ENCODE measurements at places on chromosomes 2 and 18.

GRCh38 chr2:193847130-193847529 lies 1652.4 kb upstream of the TMEFF2 start:
- DNase-seq, result no peak

GRCh38 chr2:148044322-148044721 lies 23.4 kb downstream of the MBD5 start:
- DNase-seq, result no peak

DNA sequence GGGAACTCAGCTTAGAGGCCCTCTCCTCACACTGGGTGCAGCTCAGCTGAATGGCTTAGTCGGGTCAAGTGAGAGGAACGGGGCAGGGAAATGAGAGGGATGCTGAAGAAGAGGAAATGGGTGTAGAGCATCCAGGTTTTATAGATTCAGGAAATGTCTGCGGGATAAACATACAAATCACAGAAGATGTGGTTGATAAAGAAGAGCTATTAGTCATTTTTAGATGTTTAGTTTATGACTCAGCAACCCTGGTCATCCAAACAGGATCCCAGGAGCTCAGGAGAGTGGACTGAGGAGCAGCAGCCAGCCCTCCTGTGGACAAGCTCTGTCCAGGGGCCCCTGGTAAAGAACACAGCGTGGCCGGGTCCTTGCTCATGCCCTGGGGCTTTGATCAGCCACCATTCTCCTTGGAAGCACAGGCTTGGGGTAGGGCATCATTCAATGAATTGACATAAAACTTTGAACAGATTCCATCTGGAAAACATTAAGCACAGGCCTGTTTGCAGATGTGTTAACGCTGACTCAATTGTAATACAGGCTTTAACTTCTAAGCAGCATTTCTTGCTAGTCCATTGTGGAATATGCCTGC lies 83.0 kb downstream of the NPAS2 start:
- DNase-seq, result no peak

DNA sequence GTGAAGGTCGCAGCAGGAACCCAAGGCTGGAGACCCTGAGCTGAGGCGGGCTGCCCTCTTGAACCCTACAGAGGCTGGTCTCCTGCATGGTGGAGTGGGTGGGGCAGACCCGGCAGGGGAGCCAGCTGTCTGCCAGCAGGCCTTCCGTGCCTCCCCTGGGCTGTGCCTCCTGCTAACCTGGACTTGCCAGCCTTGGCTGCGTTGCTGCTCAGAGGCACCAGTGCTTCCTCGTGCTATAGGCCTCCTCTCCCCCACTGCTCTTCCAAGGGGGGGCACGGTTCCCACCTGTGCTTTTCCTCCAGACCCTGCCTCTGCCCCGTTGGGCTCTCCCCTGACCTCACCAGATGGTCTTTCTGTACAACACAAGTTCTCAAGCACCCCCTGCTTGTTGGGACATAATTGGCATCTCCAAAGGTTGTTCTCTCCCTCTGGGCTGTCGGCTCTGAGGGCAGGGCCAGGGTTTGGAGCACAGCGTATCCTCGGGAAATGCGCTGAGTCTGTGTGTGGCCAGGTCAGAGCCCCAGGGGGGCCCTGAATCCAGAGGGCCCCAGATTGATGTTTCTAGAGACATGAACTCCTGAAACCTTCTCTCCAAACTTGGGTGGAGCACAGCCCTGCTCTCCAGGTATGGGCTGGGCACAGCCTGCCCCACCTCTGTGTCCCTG lies 6.7 kb downstream of the ARHGEF4 start:
- DNase-seq, result no peak

DNA sequence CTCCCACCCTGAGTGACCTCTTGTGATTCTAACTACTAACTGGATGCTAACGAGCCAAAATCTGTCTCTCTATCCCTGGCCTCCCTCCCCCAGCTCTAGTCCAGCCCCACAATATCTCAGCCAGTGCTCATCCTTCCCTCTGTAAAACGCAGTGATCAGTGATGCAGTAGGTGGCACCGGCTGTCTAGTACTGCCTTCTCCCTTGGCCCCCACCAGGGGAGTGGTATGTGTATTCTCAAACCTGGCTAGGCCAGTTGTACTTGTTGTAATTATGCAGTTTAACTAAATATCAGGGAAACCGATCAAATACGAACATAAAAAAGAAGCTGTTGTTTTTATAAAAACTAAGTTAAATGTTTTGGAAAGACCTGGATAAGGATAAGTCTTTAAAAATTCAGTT lies 113.2 kb upstream of the ALPP start:
- no peak for DNase-seq

GRCh38 chr2:11692966-11693521 lies 23.0 kb upstream of the NTSR2 start:
- DNase-seq, result peak; percentile 56

- DNase-seq, result no peak
Observed at GRCh38 chr2:233450864-233451575, 96.7 kb downstream of the DGKD start.

DNA sequence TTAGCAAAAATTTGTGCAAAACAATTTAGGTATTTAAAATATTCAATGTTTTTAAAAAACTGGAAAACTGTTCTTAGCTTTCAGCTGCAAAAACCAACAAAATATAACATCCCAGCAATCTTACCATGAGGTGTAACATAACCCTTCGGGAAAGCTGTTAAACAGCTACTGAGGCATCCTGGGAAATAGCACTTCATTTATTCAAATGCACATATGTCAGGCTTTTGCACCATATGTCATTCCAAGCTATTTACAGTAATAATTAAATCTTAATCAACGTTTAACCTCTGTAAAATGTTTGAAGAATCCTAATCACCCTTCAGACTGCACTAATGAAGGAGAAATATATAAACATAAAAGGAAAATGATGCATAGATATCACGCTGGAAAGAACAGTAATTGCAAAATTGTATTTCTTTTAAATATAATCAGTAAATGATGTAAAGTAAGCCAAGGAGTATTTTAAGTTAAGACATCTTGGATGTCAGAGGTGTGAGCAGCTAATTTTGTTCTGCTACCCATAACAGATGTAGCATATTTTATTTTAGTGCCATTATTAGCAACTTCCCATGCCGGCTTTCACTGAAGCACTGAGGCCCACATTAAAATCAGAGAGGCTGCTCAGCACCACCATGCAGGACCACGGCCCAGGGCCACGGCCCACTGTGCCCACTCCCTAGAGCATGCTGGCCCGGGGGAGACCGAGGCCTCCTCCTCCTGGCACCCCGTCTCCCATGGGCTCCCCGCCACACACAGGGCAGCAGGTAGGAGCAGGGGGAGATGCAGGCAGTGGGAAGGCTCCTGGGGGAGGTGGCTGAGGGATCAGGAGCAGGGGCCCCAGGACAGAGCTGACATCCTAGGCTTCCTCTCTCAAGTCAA lies 30.9 kb downstream of the EMX1 start:
- DNase-seq, result no peak

GRCh38 chr2:17912266-17912691 lies 33.8 kb downstream of the KCNS3 start:
- no peak for DNase-seq

DNA sequence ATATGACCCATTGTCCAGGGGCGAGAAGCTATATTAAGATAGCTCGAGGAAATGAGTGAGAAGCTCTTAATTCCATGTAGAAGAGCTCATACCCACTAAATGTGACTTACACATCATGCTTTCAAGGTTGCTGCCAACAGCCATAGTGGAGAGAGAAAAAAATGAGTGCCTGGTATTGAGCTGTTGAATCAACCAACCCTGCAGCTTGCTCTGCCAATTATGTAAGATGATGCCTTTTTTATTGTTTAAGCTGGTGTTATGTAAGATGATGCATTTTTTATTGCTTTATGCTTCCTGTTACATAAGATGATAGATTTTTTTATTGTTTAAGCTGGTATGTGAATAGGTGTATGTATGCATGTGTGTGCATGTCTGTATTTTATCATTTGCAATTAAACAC lies 228.2 kb downstream of the CCDC178 start:
- no peak for DNase-seq

DNA sequence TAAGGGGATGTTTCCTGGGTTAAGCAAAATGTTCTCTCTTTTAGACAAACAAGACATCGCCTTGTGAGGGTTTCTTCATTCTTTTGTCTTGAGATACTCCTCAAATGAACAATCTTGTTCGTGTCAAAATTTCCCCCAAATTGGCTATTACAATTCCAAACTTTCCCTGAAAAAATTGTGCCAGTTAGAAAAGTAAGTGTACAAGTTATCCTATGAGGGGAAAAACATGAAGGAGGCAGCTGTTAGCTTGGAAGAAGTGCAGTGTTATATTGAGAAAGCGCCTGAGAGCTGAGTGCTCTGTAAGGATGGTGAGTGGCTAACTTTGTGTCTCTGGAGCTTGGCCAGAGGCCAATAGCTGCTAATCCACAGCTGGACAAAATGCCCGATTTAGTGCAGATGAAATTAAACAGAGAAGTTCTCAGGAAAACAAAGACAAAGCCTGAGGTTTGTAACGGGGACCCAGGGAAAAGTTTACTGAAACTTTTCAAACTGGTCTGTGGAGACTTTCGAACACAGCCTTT lies 14.1 kb upstream of the PLEKHH2 start:
- no peak for DNase-seq

DNA sequence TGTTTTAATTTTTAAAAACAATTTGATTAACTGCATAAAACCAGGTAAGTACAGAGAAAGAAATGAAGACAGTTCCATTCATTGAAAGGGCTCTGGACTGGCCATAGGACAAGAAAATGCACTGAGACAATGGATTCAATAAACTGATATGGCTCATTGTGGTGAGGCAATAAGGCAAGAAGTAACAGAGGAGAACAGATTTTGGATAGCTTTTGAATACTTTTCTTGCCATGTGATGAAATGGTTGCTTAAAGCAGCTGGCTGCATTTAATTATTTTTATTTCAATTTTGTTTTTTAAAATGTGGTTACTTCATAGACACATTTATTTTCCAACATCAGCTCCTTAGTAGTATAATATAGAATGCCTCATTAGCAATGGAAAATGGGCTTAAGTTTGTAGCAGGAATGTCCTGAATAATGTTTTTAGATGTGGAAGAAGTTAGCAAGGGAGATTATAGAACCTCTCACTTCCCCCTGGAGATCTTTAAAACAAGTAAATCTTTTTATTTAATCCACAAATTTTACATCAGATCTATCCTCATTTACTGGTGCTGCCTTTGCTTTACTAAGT lies 646.9 kb upstream of the ZEB2 start:
- no peak for DNase-seq

DNA sequence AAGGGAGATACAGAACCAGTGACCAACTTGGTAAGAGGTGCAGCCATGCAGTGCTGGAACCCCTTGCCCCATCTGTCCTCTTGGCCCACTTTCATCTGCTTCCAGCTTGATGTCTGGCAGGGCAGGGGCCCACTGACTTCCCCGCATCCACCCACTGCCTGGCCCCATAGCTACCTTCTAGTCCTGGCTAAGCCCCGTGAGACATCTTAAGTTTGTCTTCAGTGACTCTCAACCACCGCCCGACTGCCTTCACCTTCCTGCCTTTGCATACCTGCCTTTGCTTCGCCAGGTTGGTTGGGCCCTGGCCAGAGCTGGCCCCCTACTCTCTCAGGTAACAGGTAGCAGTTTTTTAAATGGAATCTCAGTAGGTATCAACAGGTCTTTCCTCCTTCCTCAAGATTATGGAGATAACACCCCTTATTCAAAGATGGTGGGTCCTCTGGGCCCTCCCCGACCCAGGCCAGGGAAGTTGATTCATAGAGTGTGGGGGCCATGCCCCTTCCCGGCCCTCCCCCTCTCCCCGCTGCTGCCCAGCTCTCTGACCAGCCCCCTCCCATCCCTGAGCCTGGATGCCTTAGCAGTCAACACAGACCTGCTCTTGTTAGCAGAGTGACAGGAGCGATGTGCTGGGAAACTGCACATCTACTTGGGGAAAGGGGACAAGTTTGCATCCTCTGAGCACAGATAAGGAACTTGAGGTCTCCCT lies 2.8 kb downstream of the ARID5A start:
- DNase-seq, result no peak

DNA sequence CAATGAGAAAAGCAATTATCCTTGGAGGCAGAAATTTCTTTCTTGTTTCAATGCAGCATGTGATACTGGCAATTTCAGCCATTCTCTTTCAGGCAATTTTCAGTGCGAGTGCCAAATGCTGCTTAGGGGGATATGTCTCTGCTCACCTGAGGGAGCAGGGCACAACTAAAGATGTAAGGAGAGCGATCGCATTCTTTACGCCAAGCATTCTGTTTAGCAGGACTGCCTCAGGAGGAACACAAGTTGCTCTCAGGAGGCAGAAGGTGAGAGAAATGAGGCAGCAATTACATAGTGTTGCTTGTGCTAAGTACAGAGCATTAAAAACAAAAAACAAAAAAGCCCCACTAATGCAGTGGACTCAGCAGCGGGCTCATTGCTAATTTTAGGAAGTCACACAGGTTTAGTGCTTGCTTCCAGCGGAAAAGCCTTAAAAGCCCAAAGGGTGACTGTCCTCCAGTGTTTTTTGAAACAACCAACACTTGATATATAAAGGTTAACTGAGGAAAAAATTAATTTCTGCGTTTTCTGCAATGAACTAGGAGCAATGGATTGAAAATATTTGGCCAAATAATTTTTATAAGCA lies 116.9 kb downstream of the METTL8 start:
- DNase-seq, result no peak

GRCh38 chr2:128548461-128548891 lies 229.8 kb upstream of the HS6ST1 start:
- DNase-seq, result no peak

GRCh38 chr2:109448946-109449788 lies 164.6 kb downstream of the SEPTIN10 start:
- no peak for DNase-seq

DNA sequence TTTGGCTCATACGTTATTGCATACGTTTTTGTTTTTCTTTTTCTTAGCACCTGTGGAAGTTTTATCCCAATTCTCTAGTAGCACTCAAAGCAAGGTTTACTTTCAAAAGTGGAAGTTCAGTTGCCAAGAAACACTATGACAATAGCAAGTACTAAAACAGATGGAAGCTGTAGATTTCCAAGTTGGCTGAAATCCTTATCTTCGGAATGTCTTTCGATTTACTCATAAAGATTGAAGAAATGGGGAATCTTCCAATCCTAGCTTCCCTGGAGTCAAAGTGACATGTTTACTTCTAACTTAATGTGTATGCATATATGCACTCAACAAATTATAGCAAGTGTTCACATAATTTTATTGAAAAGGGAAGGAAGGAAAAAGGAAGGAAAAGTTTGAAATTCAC lies 307.4 kb downstream of the CTNNA2 start:
- no peak for DNase-seq
